Nephron progenitor cell (in vitro differentiated cells): ENCODE measurements at places on chromosomes 13 and 19.

GRCh38 chr13:59345311-59345710 is 818.4 kb downstream of the DIAPH3 start:
- DNase-seq, result no peak

DNA sequence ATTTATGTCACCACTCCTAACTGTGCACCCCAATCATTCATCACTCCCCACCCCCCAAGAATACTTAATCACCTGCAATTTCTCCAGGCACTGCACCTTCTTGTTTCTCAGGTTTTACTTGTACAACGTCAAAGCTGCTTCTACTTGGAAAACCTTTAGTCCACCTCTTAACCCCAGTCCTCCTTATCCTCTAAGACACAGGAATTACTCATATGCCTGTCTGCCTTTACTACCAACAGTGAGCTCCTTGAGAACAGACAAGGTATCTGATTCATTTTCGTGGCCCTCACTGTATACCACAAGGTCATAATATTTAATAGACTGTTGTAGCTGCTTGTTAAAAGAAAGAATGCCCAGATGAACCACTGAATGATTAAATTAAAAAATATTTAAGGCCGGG is 21.0 kb upstream of the NDFIP2 start:
- DNase-seq, result no peak

GRCh38 chr13:20254076-20254475 is 22.0 kb upstream of the GJB6 start:
- DNase-seq, result no peak

DNA sequence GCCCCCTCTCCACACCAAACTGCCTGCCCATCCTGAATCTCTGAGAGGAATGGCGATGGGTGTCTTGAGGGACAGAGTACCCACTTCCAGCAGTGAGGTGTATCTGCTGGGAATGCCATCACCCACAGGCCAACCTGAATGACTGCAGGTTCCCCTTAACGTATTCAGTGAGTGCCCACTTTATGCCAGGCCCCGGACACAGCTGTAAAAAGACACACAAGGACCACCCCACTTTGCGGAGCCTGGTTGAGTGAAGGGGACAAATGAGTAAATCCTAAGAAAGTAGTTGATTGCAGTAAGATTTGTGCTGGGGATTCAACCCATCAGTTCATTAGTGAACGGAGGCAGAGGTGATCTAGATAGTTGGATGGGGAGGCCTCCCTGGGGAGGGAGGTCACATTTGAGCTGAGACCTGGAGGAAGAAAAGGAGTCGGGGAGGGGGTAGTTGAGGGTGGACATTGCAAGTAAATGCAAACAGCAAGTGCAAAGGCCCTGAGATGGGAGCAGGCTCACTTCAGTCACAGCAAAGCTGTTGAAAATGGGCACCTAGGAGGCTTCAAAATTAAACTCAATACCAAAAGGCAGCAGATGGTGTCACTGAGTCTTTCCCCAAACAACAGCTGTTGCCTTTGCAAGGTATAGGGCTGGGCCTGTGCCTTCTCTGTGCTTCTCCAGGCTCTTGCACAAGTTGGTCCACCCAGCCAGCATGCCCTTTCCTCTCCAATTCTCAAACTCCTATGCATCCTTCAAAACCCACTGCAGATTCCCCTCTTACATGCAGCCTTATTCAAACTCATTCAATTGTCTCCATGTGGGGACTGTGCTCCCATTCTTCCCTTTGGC is 4.3 kb downstream of the GDF15 start:
- DNase-seq, result no peak

- no peak for DNase-seq
Measured at GRCh38 chr19:30084390-30084819, 142.4 kb downstream of the URI1 start.

DNA sequence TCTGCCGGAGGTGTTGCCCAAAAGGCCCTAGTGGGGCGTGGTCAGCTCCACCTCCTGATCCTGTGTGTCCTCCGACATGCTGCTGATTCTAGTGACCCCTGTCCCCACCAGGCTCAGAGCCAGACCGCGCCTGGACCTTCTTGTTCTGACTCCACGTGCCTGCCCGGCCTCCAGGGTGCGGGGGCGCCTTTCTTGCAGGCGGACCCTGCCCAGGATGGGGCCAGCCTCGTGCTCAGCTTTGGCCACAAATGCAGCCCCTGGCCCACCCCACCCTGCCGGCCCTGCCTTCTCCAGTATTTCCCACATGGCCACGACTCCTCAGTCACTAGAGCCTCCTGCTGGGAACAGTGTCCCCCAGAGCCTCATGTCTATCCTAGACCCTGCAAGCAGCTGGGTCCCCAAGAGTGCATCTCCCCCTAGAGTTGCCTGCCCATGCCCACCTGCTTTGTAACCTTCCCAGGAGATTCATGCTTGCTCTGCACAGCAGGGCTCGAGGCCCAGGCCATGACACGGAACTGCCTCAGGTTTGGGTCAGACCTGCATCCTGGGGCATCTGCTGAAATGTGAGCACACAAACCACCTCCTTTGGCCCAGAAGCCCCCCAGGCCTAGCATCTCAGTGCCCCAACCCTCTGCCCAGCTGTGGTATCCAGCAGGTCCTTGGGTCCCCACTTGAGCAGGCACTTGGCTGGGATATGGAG is 27.0 kb downstream of the TMEM161A start:
- DNase-seq, result no peak

DNA sequence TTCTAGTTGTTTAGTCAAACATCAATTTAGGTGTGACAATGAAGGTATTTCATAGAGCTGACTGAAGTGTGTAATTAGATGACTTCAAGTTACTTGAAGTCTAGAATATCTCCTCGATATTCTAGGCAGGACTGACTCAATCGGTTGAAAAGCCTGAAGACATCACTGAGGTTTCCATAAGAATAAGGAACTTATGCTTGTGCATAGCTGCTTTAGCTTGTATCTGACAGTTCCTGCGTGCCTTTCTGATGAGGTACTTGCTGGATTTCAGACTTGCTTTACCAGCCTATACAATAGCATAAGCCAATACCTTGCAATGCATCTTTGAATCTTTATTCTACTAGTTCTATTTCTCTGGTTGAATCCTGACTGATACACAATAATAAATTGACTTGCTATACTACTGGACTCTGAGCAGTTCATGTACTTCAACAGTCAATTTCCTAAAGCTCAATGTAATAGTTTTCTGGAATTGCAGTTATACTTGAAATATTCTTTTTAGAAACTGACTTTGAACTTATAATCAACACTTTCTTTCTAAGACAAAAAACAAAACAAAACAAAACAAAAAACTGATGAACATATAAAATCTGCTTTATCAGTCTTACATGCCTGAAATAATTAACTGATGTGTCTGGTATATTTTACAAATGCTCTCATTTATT is 1534.8 kb downstream of the SLITRK5 start:
- DNase-seq, result no peak

- DNase-seq, result no peak
Measured at GRCh38 chr13:38943231-38943630, 47.4 kb downstream of the STOML3 start.

DNA sequence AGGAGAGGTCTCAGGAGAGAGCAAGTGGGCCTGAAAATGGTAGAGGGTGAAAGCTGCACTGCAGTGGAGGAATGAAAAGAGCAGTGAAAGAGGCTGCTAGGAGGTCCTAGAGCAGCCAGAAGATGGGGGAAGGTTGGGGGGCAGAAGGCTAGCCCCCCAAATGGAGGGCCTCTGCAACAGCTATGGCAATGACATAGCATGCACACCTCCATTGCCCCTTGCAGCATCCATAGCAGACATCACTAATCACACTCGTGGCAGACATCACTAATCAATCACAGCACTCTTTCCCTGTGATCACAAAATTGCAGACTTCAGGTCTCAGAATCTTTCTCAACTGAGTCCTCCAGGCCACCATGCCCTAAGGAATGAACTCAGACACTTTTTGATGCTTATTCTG is 21.9 kb downstream of the CCL25 start:
- no peak for DNase-seq

DNA sequence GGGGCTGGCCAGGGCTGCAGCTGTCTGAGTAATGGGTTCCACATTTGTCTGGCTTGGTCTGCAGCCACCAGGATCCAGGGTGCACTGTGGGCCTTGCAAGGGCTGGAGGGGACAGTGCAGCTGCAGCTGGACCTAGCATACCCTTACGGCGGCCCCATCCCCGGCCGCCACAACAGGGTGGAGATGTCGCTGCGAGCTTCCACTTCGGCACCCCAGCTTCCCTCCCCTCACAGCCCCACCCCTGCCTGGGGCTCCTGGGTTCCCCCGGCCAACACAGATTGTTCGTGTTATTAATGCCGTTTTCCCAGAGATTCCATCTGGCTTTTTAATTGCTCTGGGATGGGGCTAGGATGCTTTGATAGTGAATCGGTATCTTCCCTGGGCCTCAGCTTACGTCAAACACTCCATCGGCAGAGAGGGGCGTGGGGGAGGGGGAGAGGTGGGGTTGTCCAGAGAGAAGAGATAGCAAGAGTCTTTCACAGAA is 5.8 kb downstream of the CEBPA start:
- DNase-seq, result no peak

GRCh38 chr13:113121928-113122471 is 599 bp upstream of the F10 start:
- no peak for DNase-seq

- no peak for DNase-seq
Measured at GRCh38 chr13:39734952-39735351, 79.5 kb downstream of the COG6 start.

- no peak for DNase-seq
Measured at GRCh38 chr13:21517576-21517975, 58.5 kb upstream of the ZDHHC20 start.

- no peak for DNase-seq
Measured at GRCh38 chr13:50709058-50709457, 134.4 kb downstream of the DLEU7 start.

DNA sequence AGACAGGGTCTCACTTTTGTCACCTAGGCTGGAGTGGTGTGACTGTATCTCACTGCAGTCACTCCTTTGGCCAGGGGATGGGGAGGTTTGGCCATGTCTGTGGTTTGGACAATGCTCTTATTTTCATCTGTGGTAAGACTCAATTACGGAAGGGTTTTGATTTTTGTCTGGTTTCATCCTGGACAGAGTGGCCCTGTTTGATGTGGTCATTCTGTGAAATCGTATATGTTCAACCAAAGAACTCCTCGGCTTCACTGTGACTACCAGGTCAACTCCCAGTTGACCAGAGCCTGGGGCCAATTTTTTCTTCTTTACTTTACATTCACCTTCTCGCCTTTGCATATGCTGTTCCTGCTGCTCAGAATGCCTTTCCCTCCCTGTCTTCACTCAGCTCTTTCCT is 6.8 kb upstream of the CCDC124 start:
- no peak for DNase-seq

DNA sequence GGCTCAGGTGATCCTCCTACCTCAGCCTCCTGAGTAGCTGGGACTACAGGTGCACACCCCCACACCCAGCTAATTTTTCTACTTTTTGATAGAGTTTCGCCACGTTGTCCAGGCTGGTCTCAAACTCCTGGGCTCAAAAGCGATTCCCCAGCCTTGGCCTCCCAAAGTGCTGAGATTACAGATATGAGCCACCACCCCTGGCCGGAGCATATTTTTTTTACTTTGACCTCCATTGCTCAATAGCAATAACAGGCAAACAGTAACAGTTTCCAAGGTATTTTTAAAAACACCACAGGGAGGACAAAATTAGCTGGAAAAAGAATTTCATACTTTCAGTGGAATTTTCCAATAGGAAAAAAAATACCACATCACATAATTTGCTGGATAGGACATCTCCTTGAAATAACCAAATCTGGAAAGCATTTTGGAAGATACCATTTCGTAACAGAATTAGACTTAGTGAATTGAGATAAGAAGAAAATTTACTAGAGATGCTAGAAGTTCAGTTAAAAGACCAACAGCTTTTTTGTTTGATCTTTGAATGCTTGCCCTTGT is 5.2 kb downstream of the DUXA start:
- no peak for DNase-seq

DNA sequence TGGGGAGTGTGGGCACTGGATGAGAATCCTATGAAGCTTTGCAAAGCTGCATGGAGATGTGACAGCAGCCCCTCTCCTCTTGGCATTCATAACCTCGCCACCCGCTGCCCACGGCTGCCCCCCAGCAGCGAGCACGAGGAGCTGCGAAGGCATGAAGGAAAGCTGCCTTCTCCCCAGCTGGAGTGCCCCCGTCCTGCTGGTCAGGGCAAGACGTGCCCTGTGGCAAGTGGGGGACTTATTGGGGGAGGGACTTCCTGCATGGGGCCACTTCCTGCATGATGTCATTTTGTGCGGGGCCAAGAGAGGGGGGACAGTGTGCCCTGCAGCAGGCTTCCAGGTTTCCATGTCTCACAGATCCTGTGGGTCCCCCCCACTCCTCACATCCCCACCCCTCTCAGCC is 85.9 kb downstream of the TSHZ3 start:
- no peak for DNase-seq

- no peak for DNase-seq
Measured at GRCh38 chr13:34104853-34105252, 286.9 kb downstream of the RFC3 start.

DNA sequence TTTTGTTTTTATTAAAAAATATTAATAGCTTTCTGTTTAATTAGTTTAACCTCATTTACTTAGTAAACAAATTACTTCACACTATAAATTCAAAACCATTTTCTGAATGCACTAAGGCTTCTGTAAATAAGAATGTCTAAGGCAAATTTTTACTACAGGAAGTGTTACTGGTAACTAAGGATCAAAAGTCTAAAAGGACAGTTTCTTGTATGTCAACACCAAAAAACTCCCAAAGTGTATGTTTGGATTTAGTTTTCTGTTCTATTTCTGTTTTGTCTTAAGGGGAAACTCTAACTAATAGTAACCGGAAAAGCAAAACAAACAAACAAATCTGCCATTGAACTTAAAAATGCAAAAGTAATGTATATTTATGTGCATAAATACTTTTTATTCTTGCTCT is 24.7 kb downstream of the PRR20E start:
- no peak for DNase-seq

DNA sequence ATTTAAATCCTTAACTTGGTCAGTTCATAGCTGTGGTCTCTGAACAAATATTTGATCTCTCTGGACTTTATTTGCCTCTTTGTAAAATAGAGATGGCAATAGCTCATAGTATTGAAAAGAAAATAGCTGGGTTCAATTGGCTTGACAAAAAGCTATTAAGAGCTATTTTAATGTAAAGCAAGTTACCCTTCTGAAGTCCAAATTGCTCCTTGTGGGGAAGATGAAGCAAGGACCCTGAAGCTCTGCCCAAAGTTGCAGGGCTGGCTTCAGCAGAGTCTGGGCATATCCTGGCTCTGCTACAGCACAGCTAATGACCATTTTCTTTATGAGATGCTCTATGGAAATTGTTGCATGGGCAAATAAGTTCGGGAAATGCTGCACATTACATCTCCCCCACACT is 484.5 kb downstream of the TDRD3 start:
- no peak for DNase-seq

DNA sequence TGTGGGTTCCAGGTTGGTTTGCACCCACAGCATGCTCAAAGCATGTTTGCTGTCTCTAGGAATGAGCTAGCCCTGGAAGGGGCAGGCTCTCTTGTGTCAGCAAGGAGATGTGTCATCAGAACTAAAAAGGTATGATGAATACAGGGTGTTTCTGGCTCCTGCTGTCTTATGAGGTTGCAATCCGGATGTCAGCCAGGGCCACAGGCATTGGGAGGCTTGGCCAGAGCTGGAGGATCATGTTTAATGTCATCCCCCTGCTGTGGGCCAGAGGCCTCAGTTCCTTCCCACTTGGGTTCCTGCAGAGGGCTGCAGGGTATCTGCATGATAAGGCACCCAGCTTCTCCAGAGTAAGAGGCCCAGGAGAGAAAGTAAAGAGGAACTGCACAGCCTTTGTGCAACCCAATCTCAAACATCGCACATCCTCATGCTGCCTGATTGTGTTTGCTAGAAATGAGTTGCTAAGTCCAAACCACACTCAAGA is 193.6 kb downstream of the COL4A1 start:
- DNase-seq, result no peak
